Cortex of kidney (tissue), 1 donor: ENCODE measurements at places on chromosomes 11 and 22.

DNA sequence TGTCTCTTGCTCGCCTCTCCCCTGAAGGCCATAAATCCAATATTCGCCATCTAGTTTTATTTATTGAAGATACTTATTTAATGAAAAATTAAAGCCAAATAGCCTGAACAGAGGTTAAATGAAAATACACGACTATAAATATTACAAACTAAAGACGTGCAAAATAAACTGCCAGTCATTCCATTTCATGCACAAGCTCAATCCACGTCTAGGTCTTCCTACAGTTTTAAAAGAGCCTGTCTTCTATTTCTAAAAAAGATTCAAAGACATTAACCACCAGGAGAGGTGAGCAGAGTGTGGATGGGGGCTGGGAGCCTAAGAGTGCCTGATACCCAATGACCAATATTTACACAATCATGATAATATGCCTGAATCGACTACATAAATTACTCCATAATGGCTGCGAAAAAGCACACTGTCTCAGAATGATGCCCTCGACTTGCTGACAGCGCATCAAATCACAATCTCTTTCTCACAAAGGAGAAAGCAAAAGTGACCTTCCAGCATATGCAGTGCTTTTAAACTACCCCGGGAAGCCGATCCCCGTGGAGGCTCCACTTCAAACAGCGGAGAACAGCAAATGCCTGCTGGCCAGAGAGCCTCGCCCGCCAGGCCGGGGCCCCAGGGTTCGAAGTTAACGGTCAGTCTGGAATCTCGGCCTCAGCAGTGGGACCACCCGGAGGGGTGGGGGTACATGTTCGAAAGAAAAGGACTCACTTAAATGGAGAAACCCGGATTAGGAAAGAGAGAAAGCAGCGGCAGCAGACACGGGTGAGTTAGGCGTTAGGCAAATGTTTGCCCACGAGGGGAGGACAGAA lies 1.7 kb downstream of the FCHSD2 start:
- DNase-seq, result no peak

- DNase-seq, result no peak
Observed at GRCh38 chr11:20790622-20791021, 121.2 kb downstream of the NELL1 start.

DNA sequence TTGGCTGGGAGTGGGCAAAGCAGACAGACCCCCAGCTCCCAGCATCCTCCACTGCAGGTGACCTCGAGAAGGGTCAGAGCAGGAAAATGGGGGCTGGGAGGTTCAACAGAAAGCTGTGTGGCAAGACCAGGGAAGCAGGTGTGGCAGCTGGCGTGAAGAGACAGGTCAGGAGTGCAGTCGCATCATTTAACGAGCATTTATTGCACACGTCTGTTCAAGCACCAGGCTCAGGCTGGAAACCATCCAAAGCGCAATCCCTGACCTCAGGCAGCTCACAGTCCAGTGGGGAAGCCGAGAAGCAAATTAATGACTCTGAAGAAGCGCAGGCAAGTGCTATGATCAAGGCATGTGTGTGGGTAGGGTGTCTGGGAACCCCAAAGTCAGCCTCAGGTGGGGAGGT lies 7.4 kb downstream of the SLC25A45 start:
- no peak for DNase-seq

GRCh38 chr11:15630896-15631295 lies 516.2 kb downstream of the INSC start:
- no peak for DNase-seq

DNA sequence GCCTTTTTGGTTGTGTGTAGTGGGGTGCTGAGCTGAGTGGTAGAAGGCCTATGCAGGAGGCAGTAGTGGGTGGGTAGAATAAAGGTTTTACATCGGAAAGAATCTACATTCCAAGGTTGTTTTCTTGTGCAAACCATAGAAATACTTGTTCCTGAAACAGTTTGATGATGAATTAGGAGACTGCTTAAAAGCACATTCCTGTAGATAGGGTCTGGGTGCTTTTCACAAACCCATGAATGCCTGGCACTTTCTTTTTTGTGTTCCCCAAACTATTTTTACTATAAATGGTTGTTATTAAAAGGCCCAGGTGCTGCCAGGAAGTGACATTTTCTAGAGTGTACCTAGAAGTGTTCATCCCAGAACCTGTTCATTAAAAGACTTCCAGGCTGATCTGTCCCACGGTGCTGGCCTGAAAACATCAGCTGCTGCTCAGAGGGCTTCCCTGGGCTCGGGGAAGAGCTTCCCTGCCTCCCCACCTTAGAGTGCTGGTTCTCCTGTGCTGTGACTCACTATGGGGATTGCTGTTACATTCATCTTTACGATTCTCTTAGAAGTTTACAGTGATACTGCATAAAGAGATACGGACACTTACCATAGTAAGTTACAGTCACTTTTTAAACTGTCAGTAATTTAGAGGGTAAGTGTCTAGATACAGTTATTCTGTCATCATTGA lies 27.9 kb downstream of the PPFIA1 start:
- no peak for DNase-seq
